ENCODE measurements at places on chromosomes 6 and 20.

- DNase-seq = no peak
Measured at GRCh38 chr6:154555073-154555677, 44.7 kb upstream of the CNKSR3 start.

DNA sequence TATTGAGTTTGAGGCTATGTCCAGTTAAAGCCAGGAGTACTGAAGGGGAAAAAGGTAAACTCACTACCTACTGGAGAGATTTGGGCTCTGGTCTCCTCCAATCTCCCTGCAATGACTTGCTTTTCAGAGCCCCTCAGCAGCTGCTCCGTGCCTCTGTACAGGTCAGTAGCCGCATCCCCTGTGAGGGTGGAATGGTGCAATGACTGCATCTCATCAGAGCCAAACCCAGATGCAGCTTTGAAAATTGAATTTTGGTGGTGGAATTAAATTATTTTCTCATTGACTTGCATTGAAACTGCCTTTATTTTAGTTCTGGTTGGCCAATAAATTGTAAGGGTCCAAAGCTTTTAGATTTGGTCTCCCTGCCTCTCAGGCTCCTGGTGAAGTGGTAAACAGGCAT lies 166.7 kb downstream of the DLL1 start:
- DNase-seq = no peak

DNA sequence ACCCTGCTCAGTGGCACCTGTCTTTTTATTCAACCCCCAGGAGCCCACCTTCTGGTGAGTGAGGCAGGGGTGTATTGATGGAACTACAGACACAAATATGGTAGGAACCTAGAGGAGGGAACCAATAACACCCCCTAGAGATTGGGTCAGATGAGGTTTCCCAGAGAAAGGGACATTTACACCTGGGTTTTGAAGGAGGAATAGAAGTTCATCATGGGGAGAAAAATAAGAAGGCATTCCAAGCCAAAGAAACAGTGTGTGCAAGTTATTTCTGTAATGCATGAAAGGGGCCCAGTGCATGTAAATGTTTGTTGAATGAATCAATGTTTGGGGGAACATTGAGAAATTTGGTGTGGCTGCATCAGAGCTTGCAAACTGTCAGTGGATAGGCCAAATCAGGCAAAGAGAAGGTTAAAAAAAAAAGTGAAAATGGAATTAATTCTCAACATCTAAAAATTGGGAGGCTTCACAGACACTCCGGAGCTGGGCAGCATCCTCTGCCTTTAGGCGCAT lies 11.1 kb upstream of the KIAA1755 start:
- no peak for DNase-seq

- DNase-seq = peak; percentile 50
Measured at GRCh38 chr6:107731422-107732319, 92.4 kb downstream of the SCML4 start.

DNA sequence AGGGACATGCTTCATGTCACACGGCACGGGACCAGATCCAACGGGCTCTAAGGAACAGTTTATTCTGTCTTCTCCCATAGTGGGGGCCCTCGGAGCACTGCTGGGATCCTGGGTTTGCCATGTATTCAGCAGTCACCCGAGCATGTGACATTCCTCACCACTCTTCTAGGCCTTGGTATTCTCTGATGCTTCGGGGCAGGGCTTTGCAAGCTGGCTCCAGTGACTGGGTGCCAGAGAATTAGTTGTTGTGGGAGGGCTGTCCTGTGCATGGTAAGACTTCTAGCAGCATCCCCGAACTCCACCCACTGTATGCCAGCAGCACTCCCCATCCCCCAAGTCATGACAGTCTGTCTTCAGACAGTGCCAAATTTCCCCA lies 5.4 kb downstream of the CCN5 start:
- DNase-seq = no peak

DNA sequence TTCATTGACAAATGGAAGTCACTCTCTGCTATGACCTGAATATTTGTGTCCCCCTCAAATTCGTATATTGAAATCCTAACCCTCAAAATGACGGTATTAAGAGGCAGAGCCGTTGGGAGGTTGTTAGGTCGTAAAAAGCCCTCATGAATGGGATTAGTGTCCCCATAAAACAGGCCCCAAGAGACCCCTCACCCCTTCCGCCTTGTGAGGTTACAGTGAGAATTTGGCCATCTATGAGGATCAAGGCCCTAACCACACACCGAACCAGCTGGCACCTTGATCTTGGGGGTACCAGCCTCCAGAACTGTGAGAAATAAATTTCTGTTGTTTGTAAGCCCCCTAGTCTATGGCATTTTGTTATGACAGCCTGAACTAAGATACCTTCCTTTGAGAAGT lies 52.5 kb upstream of the SLC22A16 start:
- no peak for DNase-seq

- DNase-seq = no peak
Measured at GRCh38 chr20:15789079-15789478, 784.2 kb downstream of the KIF16B start.

DNA sequence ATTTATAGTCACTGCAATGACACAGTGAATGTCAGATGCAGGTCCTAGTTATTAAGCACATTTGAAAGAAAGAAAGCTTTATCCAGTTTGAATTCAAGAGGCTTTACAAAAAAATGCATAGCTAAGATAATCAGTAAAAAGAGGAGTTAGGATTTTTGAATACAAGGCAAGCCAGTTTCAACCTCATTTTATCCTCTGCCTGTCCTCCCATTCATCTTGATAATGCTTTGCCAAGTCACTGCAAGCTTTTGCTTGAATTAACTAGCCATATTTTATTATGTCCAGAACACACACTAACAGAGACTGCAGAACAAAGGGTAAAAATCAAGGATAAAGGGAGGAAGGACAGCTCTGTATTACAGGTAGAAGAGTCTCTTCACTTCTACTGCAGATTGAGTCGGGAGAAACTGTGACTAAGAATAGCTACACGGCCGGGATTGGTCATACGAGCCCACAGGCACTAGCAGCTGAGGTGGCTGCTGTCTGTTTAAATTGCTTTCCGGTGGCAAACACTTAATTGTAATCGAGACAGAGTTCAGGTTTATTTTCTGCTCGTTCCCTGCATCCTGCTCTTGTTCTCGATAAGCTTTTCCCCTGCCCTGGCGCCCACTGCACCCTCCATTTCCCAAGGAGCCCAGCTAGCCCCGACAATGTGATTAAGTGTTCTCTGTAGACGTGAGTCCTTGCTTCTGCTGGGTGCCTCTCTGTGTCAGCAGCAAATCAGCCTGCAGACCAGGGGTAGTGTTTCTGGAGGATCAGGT lies 30.5 kb upstream of the AKAP12 start:
- DNase-seq = no peak

GRCh38 chr20:17320456-17320855 lies 93.6 kb downstream of the PCSK2 start:
- no peak for DNase-seq

GRCh38 chr20:61477451-61477861 lies 225.4 kb downstream of the CDH4 start:
- no peak for DNase-seq

GRCh38 chr6:5308066-5308465 lies 46.8 kb downstream of the FARS2 start:
- no peak for DNase-seq

- DNase-seq = no peak
Measured at GRCh38 chr20:62413896-62414481, 6.9 kb upstream of the CABLES2 start.

DNA sequence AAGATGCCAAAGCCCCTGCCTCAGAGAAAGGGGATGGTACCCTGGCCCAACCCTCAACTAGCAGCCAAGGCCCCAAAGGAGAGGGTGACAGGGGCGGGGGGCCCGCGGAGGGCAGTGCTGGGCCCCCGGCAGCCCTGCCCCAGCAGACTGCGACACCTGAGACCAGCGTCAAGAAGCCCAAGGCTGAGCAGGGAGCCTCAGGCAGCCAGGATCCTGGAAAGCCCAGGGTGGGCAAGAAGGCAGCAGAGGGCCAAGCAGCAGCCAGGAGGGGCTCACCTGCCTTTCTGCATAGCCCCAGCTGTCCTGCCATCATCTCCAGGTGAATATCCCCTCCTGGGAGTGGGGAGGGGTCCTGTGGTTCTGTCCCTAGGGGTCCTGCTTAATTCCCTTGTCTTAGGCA lies 1.1 kb downstream of the MYLK2 start:
- DNase-seq = no peak

DNA sequence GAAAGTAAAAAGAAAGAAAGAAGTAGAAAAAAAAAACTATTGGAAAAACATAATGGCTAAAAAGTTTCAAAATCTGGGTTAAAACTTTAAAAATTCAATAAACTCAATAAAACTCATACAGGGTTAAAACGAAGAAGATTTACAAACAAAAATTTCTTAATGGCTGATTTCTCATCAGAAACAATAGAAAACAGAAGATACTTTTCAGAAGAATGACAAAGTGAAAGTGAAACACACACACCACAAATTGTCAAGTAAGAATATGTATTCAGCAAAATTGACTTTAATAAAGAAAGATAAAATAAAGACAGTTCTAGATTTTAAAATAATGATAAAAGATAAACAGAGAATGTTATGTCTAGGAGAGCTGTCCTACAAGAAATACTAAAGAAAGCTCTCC lies 618.9 kb upstream of the GJE1 start:
- no peak for DNase-seq

DNA sequence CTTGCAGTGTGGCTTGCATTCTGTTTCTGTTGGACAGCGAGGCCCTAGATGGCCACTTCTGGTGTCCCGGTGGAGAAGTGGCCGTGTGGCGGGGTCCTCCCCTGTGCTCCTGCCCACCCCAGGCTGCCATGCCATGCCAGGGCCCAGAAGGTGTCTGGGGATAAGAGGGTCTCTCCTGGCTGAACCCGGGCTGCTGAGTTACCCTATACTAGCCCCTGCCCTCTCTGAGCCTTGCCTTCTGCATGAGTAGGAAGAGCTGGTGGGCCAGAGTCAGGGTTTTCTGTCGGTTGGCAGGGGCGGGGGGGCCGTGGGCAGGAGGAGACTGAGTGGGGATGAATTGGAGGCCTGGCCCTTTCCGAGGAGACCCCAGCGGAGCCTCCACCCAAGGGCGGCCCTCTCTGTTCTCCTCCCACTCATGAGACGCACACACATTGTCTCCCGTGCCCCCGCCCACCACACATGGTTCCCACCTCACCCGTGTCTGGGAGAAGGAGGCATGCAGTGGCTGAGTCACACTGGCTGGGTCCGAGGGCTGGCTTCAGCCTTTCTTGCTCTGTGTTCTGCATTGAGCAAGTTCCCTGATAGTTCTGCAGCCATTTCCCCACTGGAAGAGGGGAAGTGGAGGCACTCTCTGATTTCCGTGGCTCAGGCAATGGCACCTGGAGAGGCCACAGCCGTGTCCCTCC lies 24.6 kb downstream of the VSTM2L start:
- DNase-seq = no peak

GRCh38 chr6:29685718-29686326 lies 4.9 kb upstream of the ZFP57 start:
- no peak for DNase-seq

- DNase-seq = no peak
Measured at GRCh38 chr20:4776079-4776630, 54.4 kb downstream of the PRND start.

DNA sequence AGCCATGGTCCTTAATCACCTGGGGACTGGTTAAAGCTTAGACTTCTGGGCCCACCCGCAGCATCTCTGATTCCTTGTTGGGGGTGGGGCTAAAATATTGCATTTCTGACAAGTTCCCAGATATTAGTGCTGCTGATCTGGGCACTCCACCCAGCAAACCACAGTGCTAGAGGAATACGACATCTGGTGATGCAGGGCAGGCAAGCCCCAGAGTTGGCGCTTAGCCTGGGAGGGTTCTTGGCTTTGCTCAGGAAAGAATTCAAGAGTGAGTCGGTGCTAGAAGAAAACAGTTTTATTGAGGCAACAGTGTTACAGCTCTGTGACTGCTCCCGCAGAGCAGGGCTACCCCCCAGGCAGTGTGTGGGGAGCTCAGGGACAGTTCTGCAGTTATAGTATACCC lies 210.7 kb downstream of the TFAP2C start:
- no peak for DNase-seq

GRCh38 chr20:40982415-40983145 lies 46.0 kb upstream of the TOP1 start:
- DNase-seq = no peak

DNA sequence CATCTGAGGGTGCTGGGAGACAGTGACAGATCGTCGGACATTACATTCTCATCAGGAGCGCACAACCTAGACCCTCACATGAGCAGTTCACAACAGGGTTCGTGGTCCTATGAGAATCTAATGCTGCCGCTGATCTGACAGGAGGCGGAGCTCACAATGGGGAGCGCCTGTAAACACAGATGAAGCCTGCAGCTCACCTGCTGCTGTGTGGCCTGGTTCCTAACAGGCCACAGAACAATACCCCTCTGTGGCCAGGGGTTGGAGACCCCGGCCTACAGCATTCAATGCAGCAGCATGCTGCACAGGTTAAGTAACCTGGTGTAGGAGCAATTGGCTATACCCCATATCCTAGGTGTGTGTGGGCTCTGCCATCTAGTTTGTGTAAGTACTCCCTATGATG lies 19.5 kb downstream of the ANKRD60 start:
- DNase-seq = no peak

GRCh38 chr20:41391587-41392001 lies 25.0 kb upstream of the EMILIN3 start:
- no peak for DNase-seq

DNA sequence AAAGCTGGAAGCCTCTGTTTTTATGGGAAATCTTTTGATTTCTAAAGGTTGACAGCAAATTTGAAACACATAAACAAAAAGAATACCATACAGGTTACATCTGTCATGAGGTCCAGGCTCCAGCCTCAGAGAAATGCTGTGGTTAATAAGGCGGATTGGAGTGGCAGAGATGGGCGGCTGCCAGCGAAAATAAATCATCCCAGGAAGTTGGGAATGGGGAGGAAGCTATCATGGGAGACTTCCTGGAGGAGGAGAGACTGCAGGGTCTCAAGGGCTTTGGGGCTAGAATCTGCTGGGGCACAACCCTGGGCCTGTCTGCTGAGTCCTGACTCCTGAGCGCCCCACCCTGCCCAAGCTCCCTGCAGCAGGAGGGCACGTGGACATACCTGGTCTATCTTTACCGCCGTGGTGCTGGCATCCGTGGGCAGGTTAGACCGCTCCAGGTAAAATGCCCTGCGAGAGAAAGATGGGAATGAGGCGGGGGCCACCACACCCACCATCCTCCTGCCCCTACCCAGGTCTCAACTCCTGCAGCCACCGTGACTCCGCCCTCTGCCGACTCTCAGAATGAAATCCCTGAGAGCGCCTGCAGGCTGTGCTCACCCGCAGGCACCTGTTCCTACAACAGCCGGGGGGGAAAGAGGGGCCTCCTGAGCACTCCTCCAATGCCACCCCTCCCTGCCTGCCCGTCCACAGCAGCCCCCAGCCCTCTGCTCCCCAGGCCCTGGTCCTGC lies 197.3 kb downstream of the PREX1 start:
- no peak for DNase-seq

DNA sequence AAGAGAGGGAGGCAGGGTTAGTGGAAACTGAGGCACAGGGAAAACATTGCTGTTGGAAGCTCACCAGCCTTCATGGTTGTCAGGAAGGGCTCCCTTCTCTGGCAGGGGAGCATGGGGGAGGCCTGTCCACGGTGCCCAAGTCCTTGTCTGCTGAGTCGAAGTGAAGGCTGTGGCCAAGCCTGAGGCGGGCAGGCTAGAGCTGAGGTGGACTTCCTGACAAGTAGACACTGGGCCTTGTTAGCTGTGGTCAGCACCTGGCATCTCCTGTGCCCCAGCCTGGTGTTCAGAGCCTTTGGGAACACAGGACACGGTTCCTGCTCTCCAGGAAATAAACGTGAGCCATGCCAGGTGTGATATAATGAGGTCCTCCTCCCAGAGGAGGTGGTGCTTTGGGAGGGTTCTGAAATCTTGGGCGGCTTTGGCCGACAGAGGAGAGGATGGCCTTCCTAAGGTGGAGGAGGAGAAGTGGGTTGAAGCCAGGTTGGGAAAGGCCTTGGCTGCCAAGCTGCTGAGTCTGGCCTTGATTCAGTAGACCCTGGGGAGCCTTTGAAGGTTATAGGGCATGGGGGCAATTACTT lies 138.4 kb upstream of the RNF24 start:
- DNase-seq = no peak
